ENCODE measurements at places on chromosomes 3 and 15. TPM values are rescaled to one million over a fixed set of nuclear protein-coding genes. Genes with fewer than 3 reads are reported as not detected.

Gene LEKR1
- total RNA-seq = 1.2 TPM

DNA sequence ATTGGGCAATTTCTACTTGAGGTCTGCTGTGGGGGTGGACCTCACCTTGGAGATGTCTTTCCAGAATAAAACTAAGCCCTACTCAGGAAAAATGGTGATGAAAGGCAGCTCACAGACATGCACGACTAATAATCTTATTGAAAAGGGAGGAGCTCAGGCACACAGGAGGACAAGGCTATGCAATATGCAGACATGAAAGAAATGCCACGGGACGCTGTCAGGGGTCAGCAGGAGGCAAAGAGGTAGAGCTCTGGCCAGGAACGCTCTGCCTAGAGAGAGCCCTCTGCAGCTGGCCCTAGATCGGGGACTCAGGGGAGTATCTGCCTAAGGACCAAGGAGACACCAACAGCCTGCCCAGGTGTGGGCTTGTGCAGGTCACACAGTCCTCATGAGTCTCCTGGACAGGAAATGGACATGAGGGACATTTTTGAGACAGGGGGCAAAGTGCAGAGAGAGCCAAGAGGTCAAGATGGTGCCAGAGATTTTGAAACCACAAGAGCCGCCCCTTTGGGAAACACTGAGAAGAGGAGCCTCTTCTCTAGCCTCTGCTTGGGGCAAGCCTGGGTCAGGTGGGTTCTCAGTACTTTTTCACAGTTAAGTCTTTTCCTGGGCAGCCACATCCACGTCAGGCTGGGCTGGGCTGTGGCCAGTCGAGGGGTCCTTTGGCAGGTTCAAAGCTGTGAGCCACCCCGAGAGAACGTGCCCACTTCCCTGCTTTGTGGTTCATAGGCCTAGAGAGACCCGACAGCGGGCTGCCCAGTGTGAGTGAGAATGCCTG, 23.2 kb downstream of the EAF1 start:
- no peaks in the 10 kb centered on the region for H3K36me3 ChIP-seq
- H3K4me1 ChIP-seq = no peaks in the 10 kb centered on the region
- no peak overlapping the region for H3K27ac ChIP-seq
- DNase-seq = no peak
- H3K4me3 ChIP-seq = no peak overlapping the region

- H3K36me3 ChIP-seq = no peaks in the 10 kb centered on the region
- H3K4me3 ChIP-seq = no peak overlapping the region
- no peaks in the 10 kb centered on the region for H3K27me3 ChIP-seq
These were observed 984 bp downstream of the FGF7 start for GRCh38 chr15:49423901-49424550.

DNA sequence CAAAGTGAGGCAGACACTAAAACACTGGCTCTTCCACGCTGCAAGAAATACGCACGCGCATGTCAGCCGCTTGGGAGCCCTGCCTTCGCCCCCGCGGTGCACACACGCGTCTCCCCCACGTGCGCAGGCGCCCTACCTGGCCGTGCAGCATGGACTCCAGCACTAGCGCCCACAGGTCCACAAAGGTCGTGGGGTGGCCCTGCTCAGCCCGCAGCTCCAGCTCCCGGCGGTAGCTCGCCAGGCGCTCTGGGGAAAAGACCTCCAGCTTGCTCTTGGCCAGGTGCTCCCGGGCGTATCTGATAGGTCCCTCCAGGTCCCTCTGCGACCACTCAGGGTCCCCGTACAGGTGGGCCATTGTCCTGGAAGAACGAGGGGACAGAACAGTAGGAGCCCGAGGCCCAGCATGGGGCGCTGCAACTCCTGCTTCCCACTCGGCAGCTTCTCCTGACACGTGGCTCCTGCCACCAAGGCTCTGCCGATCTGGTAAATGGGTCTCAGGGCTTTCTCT, 14.9 kb downstream of the PLA2G4D start:
- no peak overlapping the region for H3K4me3 ChIP-seq
- no peaks in the 10 kb centered on the region for H3K36me3 ChIP-seq
- no peaks in the 10 kb centered on the region for H3K27me3 ChIP-seq
- H3K27ac ChIP-seq = no peak overlapping the region

GRCh38 chr3:125151916-125152315, 60.6 kb downstream of the SLC12A8 start:
- no peak overlapping the region for H3K4me3 ChIP-seq
- no peak overlapping the region for H3K27ac ChIP-seq
- H3K36me3 ChIP-seq = no peaks in the 10 kb centered on the region
- no peak for DNase-seq
- H3K27me3 ChIP-seq = no peaks in the 10 kb centered on the region

Measured in GM12878 (cell line).